ENCODE measurements at places on chromosomes 6 and 20.

DNA sequence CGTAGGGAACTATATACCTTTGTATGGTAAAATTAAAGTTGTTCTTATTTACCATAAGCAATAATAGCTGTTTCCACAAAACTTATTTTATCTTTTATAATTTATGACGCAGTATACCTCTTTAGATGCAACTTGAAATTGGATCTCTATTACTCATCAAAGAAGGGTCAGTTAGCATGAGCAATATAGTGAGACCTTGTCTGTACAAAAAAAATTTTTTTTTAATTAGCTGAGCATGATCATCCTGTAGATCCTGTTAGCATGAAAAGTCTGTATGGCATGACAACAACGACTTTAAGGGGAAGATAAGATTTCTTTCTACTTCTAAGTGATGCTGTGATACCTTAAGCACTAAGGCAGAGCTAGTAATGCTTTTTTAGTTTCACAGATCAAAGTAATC, 5.9 kb downstream of the ALDH5A1 start:
- no peak overlapping the region for H3K4me3 ChIP-seq
- no peak for DNase-seq
- peaks cover 21% of the 10 kb centered on the region for H3K36me3 ChIP-seq
- no peak overlapping the region for H3K27ac ChIP-seq
- peaks cover 5% of the 10 kb centered on the region for H3K4me1 ChIP-seq

GRCh38 chr6:88982720-88983119, 19.3 kb upstream of the RNGTT start:
- DNase-seq = no peak
- H3K27ac ChIP-seq = no peak overlapping the region
- no peak overlapping the region for H3K4me3 ChIP-seq

GRCh38 chr6:96286503-96286902, 235.1 kb upstream of the UFL1 start:
- H3K36me3 ChIP-seq = no peaks in the 10 kb centered on the region
- no peak for DNase-seq
- no peaks in the 10 kb centered on the region for H3K4me1 ChIP-seq

- no peaks in the 10 kb centered on the region for H3K4me1 ChIP-seq
- H3K27me3 ChIP-seq = no peaks in the 10 kb centered on the region
- no peak overlapping the region for H3K4me3 ChIP-seq
- no peak overlapping the region for H3K27ac ChIP-seq
- no peak for DNase-seq
Observed at GRCh38 chr6:35426074-35426473, 26.1 kb upstream of the FANCE start.

DNA sequence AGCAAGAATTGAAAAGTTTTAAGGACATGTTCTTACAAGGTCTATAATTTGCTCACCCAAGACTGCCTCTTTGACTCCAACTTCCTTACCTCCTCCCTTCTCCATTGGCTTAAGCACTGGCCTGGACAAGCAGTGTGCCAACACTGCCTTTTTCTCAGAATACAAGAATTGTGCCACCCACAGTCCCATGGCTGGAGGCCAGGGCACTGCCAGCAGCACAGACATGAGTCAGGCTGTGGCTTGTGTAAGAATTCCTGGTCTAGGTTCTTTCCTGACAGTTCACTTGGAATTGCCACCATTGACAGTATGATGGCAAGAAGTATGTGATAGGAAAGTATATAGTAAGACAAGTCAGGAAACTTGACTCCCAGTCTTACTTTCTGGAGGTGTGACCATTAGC, 202.7 kb upstream of the MARCKS start:
- DNase-seq = no peak
- no peaks in the 10 kb centered on the region for H3K4me1 ChIP-seq
- no peaks in the 10 kb centered on the region for H3K36me3 ChIP-seq
- no peak overlapping the region for H3K27ac ChIP-seq
- H3K4me3 ChIP-seq = no peak overlapping the region

GRCh38 chr6:42735976-42736375, 9.9 kb downstream of the TBCC start:
- H3K27ac ChIP-seq = peak overlapping the region; percentile 72
- H3K4me1 ChIP-seq = no peaks in the 10 kb centered on the region
- peaks cover 2% of the 10 kb centered on the region for H3K36me3 ChIP-seq
- no peaks in the 10 kb centered on the region for H3K27me3 ChIP-seq
- no peak for DNase-seq

Data from central memory CD8-positive, alpha-beta T cell (primary cell).